ENCODE measurements at places on chromosomes 7 and 10.
A peak's percentile ranks its signal among the peaks of the same experiment; 100 is the strongest.

DNA sequence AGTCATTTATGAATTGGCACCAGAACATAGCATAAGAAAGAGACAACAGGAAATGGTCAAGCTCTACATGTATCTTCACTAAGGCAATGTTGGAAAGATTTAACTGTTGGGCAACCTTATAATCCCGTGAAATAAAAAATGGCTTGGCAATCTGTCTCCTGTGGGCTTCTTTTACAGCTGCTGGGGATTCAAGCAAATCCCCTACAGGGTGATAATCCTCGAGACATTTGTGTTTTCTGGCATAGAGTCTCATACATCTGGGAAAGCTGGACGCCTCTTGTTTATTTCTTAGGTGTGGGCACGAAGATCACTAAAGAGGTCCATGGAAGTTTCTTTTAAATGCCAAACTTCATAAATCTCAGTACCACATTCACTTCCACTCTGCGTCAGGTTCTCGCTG lies 82.2 kb upstream of the GPR141 start:
- no peak for DNase-seq

GRCh38 chr7:37476428-37476827 lies 27.8 kb upstream of the ELMO1 start:
- no peak for DNase-seq

DNA sequence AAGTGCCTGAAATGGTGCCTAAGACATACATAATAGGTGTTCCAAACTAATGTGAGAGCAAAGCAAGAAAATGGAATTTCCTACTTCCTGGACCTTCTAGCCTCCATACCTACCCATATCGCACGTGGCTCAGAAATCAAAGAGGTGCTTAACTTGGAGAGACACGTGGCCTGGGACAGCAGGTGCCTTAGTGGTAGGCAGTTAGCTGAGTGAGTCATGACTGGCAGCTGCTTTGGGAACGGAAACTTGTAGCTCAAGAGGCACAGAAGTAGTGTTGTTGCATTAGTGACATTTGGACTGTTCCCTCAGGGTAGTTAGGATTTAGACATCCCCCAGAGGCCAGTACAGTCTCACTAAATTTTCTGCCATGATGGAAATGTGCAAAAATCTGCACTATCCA lies 12.0 kb upstream of the BMPER start:
- no peak for DNase-seq

- no peak for DNase-seq
Measured at GRCh38 chr10:583433-583832, 106.0 kb downstream of the DIP2C start.

DNA sequence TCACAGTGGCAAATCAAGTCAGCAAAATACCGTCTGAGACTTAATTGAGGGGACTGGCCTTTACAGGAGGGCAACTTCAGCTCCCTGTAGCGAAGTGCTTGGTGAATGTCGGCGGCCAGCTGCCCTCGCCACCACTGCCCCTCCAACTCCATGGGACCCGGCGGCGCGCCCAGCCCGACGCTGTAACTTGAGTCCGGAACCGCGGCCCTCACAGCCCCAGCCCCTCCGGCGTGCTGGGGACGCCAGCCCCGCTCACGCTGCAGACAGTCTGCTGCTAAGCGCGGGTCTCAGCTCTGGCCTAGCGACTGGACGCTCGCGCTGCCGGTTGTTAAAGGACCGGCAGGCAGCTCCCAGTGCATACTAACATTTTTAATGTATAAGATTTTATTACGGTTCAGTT lies 113.4 kb upstream of the NUPR2 start:
- DNase-seq, result no peak

- no peak for DNase-seq
Measured at GRCh38 chr7:88771417-88771816, 11.9 kb downstream of the ZNF804B start.

DNA sequence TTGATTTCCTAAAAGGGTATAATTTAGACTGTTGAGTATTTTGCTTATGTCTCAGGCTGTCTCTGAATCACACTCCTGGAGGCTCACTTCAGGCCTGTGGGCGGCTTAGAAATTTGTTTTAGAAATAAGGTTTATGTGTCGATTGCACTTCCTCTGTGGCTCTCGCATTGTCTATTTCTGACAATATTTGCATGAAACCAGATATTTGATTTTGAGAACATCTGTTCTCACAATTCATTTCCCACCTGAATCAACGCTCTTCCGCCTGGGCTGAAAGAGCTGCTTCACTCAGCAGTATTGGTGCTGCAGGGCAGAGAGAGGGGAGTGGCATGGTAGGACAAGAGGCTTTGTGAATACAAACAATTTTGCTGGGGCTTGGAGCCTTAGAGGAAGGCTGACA lies 262.0 kb downstream of the ADRA2A start:
- DNase-seq, result no peak

- no peak for DNase-seq
Measured at GRCh38 chr10:75407713-75408508, 6.3 kb upstream of the ZNF503 start.

DNA sequence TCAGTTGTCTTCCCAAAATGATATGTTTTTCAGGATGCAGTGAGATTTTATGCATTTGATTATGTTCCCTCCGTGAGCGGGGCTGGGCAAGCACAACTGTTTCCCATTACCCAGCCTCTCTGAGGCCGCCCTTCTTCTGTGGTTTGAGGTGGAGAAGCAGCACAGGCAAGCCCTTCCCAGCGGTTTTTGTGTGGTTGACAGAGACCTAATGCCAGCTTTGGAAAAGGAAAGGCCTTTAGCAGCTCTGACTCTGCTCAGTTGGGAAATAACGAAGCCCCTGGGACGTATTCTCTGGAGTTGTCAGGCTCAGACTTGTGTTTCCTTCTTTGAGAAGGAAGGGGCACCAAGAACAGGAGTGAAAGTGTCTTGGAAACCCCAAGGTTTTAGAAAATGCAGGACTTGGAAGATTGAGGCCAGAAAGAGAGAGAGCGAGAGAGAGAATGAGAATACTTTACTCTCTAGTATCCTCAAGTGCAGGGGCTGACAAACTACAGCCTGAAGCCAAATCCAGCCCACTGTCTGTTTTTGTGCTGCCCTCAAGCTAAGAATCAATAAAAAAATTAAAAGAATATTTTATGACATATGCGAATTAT lies 20.6 kb upstream of the PDCD4 start:
- no peak for DNase-seq

- DNase-seq, result no peak
Measured at GRCh38 chr10:122234416-122234815, 36.7 kb upstream of the BTBD16 start.

- DNase-seq, result no peak
Measured at GRCh38 chr10:116710076-116710475, 32.3 kb downstream of the HSPA12A start.

- DNase-seq, result no peak
Measured at GRCh38 chr10:50314169-50315071, 63.1 kb upstream of the ASAH2 start.

DNA sequence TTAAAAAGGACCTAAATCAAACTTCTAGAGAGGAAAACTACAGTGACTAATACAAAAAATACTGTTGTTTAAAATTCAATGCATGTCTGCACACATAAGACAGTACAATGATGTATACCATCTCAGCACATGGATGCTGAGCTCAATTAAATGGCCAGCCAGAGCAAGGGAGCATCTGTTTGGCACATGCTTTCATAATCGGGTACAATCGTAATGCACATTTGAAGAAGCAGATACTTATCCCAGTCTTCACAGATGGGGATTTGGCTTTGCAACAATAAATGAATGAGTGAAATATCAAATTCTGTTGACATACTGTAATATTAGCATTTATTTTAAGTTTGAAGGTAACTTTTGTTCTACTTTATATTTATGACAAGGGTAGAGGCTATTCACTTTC lies 187.8 kb downstream of the CRPPA start:
- no peak for DNase-seq

DNA sequence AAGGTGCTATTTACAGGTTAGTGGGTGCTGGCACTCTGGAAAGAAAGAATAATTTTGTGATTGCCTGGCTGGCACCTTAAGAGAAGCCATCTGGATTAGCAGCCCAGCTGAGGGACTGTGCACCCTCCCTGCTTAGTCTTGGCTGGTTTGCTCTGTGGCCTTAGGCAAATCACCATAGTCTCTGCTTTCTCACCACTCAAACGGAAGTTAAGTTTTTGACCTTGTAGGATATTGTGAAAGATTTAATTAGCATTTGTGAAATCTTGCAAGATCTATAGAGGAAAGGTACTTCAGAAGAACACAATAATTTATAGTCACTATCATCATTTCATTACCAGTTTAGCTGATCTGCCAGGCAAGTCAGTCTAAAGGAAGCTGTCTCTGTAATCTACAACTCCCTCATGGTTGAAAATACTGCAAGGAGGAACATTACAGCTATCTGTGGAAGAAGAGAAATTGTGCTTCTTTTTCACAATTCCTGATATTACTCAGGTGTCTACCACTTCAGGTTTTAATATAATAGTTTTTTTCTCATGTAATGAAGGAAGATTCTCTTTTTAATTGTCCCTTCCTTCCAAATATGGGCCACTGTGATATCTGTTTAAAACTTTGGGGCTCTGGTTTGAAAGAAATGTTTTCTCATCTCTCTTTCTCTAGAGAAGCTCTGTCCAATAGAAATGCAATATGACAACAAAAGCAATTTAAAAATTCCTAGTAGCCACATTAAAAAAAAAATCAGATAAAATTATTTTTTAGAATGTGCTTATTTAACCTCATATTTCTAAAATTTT lies 219.6 kb downstream of the PTEN start:
- DNase-seq, result no peak

GRCh38 chr10:114352653-114353298 lies 51.5 kb downstream of the AFAP1L2 start:
- DNase-seq, result no peak

DNA sequence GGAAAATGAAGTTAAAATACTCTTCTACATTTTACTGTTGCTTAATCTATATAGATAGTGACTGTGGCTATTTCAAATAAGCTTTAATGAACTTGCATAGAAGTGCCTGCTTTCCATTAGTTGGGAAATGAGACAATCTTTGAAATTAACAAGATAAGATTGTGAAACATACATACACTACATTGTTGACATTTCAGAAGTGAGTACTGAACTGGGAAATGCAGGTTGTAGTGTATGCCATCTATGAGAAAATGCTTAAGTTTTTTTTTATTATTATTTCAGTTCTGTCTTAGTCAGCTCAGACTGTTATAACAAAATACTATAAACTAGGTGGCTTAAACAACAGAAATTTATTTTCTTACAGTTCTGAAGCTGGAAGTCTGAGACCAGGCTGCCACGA lies 49.6 kb upstream of the CSTF2T start:
- DNase-seq, result no peak

GRCh38 chr7:36360244-36360643 lies 29.4 kb upstream of the ANLN start:
- no peak for DNase-seq

- DNase-seq, result no peak
Measured at GRCh38 chr10:43082087-43082486, 5.2 kb downstream of the RET start.

DNA sequence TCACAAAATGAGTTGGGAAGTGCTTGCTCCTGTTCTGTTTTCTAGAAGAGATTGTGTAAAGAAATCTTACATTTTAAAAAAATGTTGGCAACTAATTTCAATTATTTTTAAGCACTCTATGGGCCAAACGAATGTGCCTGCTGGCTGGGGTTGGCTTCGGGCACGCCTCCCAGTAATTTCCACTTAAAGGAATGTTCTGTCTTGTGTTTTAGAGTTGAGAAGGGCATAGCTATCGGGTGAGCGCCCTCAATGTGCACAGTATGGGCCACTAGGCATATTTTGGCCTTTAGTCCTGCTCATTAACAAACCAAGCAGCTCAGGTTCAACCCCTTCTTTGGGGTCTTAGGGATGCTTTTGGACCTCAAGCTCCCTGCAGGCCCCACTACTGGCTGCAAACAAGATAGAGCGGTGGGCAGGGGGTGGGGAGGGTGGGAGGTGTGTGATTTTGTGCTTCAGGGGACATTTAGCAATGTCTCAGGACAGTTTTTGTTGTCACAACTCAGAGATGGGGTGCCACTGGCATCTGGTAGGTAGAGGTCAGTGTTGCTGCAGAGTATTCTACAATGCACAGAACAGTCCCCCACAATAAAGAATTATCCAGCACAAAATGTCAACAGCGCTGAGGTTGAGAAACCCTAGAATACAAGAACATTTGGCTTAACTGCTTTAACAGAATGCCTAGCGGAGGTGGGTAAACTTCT lies 40.7 kb downstream of the TACC2 start:
- no peak for DNase-seq

DNA sequence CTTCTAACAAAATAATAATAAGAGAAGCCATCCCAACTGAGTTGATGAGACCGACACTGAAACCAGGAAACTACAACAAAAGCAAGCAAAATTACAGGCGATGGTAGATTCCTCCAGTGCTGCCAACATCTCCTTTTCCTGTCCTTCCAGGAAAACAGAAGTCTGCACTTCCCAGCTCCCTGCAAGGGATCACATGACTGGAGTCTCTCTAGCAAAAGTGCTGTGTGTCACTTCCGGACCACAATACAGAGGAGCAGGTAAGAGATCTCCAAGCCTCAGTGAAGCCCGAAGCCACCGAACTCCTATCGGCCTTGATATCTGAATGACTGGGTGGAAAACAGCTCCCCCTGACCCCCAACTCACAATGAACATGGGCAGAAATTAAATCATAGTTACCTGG lies 63.2 kb downstream of the SMURF1 start:
- no peak for DNase-seq

DNA sequence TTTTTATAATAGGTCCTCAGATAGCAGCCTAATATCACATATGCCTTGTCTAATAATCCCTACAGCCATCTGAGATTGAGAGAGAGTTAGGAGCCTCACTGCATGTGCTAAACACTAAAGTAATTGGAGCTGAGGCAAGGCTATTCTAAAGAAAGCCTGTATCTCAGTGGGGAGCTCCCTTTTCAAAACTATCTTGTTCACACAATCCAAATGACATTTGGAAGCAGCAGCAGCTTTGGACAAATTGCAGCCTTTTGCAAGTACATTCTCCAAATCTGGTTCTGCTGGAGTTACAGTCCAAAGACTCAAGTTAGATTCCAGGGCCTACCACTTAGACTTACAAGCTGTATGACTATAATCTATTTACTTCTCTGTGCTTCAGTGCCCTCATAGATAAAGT lies 104.5 kb downstream of the MACC1 start:
- DNase-seq, result no peak

- DNase-seq, result no peak
Measured at GRCh38 chr10:16491933-16492332, 29.7 kb downstream of the C1QL3 start.

DNA sequence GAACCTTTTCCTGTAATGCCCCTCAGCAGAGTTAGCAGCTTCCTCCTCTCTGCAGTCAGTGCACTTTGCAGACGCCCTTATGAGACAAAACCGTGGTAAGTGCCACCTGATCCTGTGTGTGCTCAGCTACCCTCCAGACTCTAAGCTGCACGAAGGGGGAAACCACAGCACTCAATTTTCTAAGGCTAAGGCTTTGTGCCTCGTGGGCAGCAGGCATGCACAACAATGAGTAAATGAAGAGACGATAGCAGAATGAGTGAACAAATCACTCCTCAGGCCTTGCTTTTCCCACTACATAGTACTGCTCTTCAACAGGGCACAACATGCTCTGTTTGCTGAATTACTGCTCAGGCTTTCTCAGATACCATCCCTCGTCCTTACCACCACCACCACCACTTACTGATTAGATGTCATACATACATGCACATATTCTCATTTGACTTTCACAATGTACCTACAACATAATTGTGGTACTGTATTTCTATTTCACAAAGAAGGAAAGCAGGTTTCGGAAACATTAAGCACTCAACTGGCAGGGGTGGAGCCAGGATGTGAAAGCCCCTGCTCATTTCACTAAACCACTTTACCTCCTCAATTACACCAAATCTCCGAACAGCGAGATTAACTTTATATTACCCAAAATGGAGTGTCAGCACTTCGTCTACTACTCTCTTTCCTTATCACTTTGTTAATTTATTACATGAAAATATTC lies 85.4 kb downstream of the ICA1 start:
- DNase-seq, result peak; percentile 56

All from activated CD4-positive, alpha-beta T cell treated with anti-CD3 and anti-CD28 coated beads, Interleukin-2, amount 50 U/mL, for 1 hour (primary cell).